Fibroblast of the aortic adventitia (primary cell): ENCODE measurements at places on chromosomes 7 and 10. TPM values are rescaled to one million over a fixed set of nuclear protein-coding genes. Genes with fewer than 3 reads are reported as not detected.

PDGFA gene
- total RNA-seq: 4.1 and 20.3 TPM in 2 replicates

MUC12 gene
- not detected in 2 replicates for total RNA-seq

SFTPA1 gene
- not detected in 2 replicates for total RNA-seq

ZNF398 gene
- 11.2 and 15.2 TPM in 2 replicates for total RNA-seq

HOXA6 gene
- not detected in 2 replicates for total RNA-seq

CACNB2 gene
- 0.82 and 2.1 TPM in 2 replicates for total RNA-seq
